ENCODE measurements at places on chromosomes 6 and 20.

DNA sequence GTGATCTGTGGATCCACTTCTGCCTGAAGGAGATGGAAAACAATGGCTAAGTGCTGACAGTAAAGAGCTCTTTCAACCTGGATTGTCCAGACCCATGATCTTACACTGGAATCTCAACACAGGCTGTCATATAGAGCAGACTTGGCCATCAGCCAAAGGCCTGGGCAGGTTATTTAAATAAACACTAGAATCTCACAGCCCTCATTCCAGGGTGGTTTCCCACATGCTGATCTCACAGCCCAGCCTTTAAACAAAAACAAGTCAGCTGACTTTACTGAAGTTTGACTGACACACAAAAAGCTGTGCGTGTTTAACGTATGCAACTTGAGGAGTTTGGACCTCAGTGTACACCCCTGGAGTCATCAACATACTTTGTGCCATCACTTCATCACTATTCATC, 28.4 kb downstream of the SYNDIG1 start:
- DNase-seq = peak; percentile 59

GRCh38 chr20:37816726-37817125, 86.2 kb upstream of the VSTM2L start:
- DNase-seq = no peak

DNA sequence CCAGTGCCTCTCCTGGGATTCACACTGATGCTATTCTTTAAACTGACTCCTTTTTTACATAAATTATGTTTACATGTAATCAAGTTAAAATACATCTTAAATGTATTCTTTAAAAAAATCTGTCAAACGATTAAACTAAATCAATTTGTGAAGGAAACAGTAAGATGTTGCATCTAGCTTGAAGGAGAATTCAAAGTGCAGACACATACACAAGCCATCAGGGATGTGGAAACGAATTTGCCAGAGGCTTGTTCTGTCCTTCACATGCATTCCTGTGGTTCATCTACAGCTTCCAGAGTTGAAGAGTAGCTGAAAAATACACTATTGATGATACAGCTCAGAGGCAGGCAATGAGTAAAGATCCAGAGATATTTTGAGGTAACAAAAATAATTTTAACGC, 7.3 kb upstream of the BPIFB3 start:
- DNase-seq = no peak

DNA sequence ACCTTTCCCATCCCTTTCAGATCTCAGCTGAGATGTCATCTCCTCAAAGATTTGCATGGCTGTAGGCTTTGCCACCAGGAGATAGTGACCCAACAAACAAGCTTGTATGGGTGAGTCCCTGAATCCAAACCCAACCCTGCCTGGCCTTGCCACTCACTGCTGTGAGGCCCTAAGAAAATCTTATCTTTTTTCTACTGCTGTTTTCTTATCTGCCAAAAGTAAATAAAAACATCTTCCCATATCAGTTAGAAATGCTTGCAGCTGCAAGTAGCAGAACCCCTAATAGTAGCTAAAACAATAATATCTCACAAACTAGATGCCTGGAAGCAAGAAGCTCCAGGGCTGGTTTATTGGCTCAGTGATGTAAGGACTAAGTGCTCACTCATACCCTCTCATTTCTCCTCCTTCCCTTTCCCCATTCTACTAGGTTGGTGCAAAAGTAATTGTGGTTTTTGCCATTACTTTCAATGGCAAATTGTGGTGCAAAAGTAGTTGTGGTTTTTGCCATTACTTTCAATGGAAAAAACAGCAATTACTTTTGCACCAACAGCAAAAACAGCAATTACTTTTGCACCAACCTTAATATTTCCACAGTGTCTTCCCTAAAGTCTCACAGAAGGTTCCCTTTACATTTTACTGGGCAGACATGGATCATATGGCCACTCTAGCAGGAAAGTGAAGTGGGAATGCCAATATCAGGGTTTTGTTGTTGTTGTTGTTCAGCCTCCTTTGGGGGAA, 56.7 kb upstream of the PSMF1 start:
- DNase-seq = no peak

- no peak for DNase-seq
Observed at GRCh38 chr6:38180586-38180985, 361.1 kb downstream of the ZFAND3 start.

- DNase-seq = peak; percentile 59
Observed at GRCh38 chr20:31760519-31761240, 21.6 kb downstream of the TPX2 start.

- no peak for DNase-seq
Observed at GRCh38 chr20:62597416-62598115, 44.7 kb upstream of the SLCO4A1 start.

DNA sequence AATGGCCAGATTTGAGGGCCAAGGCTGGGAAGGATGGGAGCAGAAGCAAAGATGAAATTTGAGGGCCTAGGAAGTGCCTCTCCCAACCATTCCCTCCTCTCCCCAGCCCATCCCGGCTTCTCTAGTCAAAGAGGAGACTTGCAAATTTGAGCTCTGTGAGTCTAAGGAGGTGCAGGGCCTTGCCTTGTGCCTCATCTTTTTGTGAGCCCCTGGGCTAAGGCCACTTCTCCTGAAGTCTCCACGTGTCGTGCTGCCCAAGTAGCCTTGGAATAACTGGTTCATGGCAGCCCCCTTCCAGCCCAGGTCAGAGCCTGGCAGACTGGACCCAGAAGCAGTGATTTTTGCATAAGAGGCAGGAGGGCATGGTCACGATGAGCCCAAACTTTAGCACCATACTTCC, 6.7 kb downstream of the PTGIS start:
- DNase-seq = no peak

- DNase-seq = peak; percentile 64
Observed at GRCh38 chr6:148700741-148701311, 46.0 kb upstream of the UST start.

DNA sequence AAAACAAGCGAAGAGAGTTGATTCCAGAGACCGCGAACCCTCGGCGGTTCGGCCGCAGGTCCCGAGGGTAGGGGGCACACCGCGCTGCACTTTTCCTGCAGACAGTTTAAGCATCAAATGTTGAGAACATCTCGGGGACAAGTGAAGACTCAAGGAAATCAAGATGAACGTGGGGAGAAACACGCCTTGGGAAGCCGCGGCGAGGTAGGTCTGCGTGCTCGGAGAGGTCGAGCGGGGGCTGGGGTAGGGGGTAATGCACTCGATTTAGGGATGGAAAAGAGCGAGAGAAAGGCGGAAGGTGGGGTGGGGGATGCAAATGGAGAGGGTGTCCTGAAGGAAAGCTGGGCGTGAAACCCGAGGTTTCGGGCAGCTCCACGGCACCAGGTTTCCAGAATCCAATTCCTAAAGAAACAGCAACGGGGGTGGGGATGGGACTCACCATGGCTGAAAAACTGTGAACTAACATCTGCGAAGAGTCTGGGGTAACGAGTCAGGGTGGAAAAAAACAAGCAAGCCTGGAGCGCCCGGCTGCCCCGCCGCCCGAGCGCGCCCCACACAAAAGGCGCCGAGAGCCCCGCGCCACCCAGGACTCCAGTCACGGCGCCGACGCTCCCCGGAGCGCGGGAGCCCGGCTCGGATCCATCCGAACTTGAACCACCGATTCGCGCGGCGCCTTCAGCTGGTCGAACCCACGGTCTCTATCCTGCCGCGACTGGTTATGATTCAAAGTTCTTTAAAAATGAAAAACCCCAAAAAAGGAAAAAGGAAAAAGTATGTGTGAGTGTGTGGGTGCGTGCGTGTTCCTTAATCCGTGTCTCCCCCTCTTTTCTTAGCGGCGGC, 3.5 kb downstream of the TFAP2A start:
- no peak for DNase-seq

DNA sequence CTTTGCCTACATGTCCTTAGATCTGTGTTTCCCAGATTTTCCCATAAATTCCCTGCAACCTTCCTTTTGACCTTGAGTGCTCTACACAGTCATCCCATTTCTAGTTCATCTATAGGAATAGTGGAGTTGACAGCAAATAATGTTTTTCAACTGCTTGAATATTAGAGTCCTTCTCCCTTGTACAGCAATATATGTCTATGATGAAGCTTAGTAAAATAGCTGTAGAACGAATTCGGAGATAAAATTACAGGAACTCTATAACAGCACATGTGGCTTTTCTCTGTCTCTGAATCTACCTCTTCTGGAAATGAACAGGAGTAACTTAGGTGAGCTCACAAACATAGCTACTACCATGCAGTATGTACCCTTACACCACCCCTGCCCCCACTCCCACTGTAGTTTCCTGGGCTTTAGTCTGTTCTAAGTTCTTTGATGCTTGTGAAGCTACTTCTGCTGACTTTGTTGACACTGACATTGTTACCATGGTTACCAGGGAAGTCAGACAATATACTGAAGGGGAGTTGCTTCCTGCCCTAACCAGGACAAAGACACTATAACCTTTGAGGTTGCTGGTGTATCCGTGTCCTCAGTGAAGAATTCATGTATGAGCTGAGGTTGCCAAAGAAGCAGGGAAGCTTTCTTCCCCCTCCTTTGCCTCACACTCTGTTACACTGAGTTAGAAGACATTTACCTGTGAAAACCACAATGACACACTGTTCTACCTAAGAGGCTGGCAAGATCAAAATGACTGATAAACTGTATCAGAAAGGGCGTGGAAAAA, 35.8 kb upstream of the SHLD1 start:
- DNase-seq = no peak

- DNase-seq = no peak
Observed at GRCh38 chr6:135323202-135323668, 142.1 kb downstream of the MYB start.

- no peak for DNase-seq
Observed at GRCh38 chr6:21198032-21198640, 395.4 kb upstream of the SOX4 start.

DNA sequence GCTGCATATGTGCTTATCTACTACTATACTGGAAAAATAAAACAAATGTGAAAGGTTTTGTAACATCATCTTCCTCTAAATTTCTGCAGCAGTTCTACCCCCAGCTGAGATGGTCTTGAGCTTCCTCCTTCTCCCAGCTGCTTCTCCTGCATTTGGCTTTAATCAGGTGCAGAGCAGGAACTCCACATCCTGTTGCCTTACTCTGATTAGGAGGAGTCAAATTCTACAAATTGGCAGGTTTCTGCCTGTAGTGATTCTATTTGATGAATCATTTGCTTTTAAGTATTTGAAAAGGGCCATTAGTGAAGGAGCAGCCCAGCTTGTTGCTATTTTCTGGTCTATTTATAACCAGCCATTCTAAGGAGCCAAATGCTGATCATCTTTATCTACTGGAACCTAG, 224.5 kb downstream of the GMDS start:
- peak; percentile 69 for DNase-seq

Data from DMS79 (cell line).